Natural killer cell (primary cell): ENCODE measurements at places on chromosomes 4 and X.

GRCh38 chrX:35726176-35726575 is 72.0 kb upstream of the MAGEB16 start:
- no peaks in the 10 kb centered on the region for H3K36me3 ChIP-seq
- no peaks in the 10 kb centered on the region for H3K27me3 ChIP-seq
- H3K4me1 ChIP-seq = no peaks in the 10 kb centered on the region

DNA sequence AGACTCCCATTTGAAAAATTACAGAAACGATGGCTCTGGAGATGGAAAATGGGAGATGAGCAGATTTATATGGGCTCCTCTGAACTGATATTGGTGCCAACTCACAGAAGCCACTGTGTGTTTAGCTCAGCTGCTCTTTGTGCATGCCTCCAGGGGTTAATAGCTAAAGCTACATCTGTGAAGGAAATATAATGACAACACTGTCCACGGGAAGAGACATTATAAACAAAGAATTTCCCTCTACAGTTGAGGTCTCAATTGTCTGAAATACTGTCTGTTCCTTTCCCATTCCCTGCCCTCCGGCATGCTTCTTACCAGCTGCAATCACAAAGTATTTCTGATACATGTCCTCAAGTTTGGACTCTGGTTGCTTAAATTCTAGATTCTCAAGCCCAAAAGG is 40.4 kb downstream of the PPA2 start:
- peaks cover 40% of the 10 kb centered on the region for H3K36me3 ChIP-seq
- no peaks in the 10 kb centered on the region for H3K27me3 ChIP-seq
- H3K4me1 ChIP-seq = no peaks in the 10 kb centered on the region

DNA sequence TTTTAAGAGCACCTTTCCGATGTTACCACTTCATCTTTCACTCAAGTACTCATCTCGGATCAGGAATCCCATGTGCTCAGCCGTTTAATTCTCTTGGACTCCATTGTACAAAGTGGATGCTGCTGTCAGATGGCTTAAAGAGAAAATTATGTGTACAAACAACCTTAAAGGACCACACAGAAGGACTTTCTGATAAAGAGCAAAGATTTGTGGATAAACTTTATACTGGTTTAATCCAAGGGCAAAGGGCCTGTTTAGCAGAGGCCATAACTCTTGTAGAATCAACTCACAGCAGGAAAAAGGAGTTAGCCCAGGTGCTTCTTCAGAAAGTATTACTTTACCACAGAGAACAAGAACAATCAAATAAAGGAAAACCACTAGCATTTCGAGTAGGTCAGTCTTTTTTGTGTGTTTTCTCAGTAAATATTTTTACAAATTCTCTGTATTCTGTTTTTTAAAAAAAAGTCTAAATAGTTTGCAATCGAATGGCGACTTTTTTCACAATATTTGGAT is 20.1 kb downstream of the MMAA start:
- H3K4me1 ChIP-seq = no peaks in the 10 kb centered on the region
- H3K27ac ChIP-seq = no peak overlapping the region
- DNase-seq = no peak
- peaks cover 11% of the 10 kb centered on the region for H3K36me3 ChIP-seq
- no peaks in the 10 kb centered on the region for H3K27me3 ChIP-seq

DNA sequence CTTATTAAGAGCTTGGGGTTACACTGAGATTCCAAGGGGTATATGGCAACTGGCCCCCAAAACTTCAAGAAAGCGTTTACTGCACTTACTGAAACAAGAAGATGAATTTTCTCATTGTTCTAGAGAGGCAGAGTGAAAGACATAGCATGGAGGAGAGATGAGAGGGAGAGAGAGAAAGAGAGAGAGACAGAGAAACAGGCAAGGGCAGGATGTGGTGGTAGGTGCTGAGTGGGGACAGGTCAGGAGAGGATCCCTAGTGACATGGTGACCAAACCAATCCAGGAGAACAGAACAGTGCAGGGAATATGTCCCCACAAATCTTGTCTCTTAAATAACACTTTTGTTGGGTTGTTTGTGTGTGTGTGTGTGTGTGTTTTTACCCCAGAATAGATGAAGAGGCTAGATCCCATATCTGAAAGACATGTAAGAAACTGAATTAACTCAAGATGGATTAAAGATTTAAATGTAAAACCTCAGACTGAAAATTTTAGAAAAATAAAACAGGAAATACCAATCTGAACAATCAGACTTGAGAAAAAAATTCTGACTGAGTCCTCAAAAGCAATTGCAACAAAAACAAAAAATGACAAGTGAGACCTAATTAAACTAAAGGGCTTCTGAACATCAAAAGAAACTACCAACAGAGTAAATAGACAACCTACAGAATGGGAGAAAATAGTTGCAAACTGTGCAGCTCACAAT is 202.2 kb downstream of the QDPR start:
- no peak overlapping the region for H3K4me3 ChIP-seq
- H3K27ac ChIP-seq = no peak overlapping the region
- H3K27me3 ChIP-seq = no peaks in the 10 kb centered on the region

DNA sequence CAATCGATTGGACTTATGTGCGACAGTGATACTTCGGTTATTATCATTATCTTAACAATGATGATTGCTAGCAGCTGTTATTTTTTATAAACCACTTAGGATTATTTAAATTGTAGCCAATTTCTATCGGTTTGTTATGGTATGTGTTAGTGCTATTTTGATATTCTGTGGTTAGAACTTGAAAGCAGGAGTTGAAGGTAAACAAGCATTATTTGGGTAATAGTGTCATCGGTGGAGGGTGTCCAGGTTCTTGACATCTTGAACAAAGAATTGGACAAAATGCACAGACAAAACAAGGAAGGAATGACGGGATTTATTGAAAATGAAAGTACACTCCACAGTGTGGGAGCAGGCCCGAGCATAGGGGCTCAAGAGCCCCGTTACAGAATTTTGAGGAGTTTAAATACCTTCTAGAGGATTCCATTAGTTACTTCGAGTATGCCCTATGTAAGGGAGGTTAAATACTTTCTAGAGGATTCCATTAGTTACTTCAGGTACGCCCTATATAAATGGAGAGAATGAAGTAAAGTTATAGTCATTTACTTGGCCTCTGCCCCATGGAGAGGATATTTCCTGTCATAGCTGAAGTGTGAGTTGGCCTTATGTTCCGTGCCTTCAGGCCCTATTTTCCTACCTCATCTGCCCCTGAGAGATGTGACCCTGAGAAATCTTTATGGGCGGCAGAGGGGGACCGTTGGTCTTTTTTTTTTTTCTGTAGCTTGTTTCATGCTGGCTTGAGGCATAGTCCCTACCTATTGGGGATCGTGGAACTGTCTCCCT is 13.1 kb downstream of the MOB1B start:
- H3K4me1 ChIP-seq = no peaks in the 10 kb centered on the region
- H3K36me3 ChIP-seq = no peaks in the 10 kb centered on the region
- DNase-seq = no peak
- H3K4me3 ChIP-seq = no peak overlapping the region
- H3K27me3 ChIP-seq = no peaks in the 10 kb centered on the region

DNA sequence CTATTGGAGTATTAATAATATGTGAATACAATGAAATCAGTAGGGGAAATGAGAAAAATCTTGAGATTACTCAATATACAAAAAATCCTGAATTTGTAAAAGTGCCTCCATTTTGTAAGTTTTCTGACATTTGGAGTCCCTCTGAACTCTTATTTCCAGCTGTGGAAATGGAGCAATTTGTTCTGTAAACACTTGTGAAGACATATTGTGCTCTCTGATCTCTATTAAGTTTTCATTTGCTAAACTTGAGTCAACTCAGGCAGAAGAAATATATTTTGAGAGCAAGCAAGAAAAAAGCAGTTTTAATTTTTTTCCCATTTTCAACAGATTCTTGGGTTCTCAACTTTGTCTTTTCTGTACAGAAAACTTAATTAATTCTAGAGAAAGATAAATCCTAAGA is 51.4 kb upstream of the PCDH18 start:
- no peaks in the 10 kb centered on the region for H3K27me3 ChIP-seq
- no peaks in the 10 kb centered on the region for H3K4me1 ChIP-seq
- no peak overlapping the region for H3K4me3 ChIP-seq
- no peaks in the 10 kb centered on the region for H3K36me3 ChIP-seq

DNA sequence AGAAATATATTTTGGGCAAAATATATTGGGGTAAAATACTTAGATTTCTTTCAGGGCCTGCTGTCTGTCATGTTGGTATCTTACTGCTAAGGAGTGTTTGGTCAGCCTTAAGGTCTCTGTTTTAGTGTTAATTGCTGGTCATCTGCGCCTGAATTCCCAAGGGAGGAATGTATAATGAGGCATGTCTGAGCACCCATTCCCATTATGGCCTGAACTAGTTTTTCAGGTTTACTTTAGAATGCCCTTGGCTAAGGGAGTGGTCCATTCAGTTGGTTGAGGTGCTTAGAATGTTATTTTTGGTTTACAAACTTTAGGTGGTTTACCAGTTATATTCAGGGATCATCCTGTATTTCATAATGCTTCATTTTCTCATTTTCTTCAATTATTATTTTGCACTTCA is 125.9 kb downstream of the CFAP299 start:
- no peak overlapping the region for H3K27ac ChIP-seq
- H3K36me3 ChIP-seq = no peaks in the 10 kb centered on the region
- H3K27me3 ChIP-seq = no peaks in the 10 kb centered on the region
- DNase-seq = no peak
- H3K4me3 ChIP-seq = no peak overlapping the region
- H3K4me1 ChIP-seq = no peaks in the 10 kb centered on the region

DNA sequence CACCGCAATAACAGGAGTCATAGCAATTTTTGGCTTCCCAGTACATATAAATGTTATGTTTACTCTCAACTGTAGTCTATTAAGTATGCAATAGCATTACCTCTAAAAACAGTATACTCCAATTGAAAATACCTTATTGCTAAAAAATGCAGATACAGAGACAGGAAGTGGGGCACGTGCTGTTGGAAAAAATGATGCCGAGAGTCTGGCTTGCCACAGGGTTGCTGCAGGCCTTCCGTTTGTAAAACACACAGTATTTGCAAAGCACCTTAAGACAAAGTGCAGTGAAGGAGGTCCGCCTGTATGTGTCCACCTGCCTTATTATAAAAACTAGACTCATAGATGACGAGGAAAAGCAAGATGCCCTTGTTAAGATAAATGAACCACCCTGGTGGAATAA is 23.5 kb downstream of the CD99 start:
- H3K4me3 ChIP-seq = no peak overlapping the region
- peaks cover 50% of the 10 kb centered on the region for H3K36me3 ChIP-seq
- H3K4me1 ChIP-seq = peaks cover 25% of the 10 kb centered on the region
- H3K27me3 ChIP-seq = no peaks in the 10 kb centered on the region
- DNase-seq = no peak

- peak overlapping the region; percentile 21 for H3K4me3 ChIP-seq
- H3K36me3 ChIP-seq = no peaks in the 10 kb centered on the region
- H3K4me1 ChIP-seq = peaks cover 38% of the 10 kb centered on the region
- peak; percentile 35 for DNase-seq
Observed at GRCh38 chr4:173509036-173510001, 20.7 kb downstream of the HAND2 start.

DNA sequence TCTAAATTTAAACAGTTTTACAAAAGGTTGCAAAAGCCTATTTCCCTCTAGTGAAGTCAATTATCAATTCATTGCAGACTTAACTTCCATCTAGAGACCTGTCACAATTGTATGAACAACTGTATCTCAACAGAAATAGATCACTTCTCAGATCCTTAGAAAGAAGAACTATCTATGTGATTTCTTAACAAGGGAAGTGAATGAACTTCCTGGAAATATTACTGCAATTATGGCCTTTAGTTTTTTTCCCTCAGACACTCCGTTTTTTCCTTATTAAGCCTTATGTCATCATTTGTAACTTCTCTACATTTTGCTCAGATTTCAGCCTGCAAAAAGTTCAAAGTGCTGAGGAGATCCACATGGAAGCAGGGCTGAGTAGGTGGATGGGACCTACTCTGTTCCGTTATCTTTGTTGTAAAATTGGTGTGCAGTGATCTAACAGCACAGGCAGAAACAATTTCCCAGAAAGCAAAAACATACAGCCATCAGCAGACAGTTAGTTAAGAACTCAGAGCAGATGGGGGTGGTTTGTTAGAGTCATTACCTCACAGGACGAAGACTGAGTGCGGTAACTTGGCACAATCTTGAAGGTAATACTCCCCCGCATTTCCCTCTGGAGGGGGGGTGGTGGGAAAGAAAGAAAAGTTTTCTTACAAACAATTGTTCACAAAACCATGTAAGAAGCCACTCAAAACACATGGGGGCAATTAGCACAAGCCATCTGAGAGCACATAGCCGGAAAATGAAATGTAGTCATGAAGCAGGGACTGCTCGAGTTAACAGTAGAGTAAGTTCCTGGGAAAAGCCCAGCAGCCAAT is 112.3 kb downstream of the NYX start:
- H3K27me3 ChIP-seq = no peaks in the 10 kb centered on the region
- DNase-seq = no peak
- no peaks in the 10 kb centered on the region for H3K36me3 ChIP-seq
- no peak overlapping the region for H3K4me3 ChIP-seq

DNA sequence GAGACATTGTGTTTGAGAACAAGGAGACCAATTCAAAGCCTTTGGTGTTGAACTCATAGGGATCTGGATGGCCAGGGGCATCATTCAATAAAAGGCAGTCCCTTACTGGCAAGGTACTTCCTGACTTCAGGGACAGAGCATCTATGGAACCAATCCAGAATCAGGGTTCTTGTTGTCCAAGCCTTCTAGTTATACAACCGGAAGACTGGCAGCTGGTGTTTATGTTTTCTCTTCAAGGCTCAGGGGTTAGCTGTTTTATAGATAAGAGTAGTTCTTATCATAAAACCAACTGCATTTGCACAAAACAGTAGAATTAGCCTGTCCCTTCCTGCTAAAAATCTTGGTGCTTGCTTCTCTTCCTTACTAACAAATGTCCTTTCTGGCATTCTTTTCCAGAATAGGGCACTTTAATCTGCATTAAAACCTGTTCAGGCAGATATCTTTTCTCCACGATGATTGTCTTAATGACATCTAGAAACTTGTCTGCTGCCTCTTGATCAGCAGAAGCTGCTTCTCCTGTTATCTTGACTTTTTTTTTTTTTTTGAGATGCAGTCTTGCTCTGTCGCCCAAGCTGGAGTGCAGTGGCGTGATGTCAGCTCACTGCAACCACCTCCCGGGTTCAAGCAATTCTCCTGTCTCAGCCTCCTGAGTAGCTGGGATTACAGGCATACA is 38.4 kb upstream of the ARHGEF6 start:
- no peak for DNase-seq
- H3K4me1 ChIP-seq = no peaks in the 10 kb centered on the region
- H3K36me3 ChIP-seq = no peaks in the 10 kb centered on the region
- no peak overlapping the region for H3K4me3 ChIP-seq
- H3K27me3 ChIP-seq = no peaks in the 10 kb centered on the region

- H3K27ac ChIP-seq = no peak overlapping the region
- no peaks in the 10 kb centered on the region for H3K36me3 ChIP-seq
- no peak for DNase-seq
Observed at GRCh38 chr4:100970414-100970813, 376.9 kb downstream of the PPP3CA start.

DNA sequence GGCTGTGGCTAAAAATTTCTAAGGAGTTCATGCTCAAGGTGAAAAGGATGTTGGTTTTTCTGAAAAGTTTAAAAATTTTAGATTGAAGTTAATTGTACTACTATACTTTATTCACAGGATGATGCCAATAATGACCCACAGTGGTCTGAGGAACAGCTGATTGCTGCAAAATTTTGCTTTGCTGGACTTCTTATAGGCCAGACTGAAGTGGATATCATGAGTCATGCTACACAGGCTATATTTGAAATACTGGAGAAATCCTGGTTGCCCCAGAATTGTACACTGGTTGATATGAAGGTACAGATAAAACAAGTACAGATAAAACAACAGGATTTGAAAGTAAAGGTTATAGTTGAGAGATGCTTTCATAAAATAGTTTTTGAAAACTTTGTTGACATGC is 12.2 kb downstream of the PAICS start:
- DNase-seq = no peak
- no peak overlapping the region for H3K27ac ChIP-seq
- no peaks in the 10 kb centered on the region for H3K27me3 ChIP-seq
- H3K4me3 ChIP-seq = no peak overlapping the region
- H3K36me3 ChIP-seq = peaks cover 18% of the 10 kb centered on the region
- H3K4me1 ChIP-seq = no peaks in the 10 kb centered on the region
